Muscle of leg (tissue), 16 donors: ENCODE measurements at places on chromosomes 6 and 20. TPM values are rescaled to one million over a fixed set of nuclear protein-coding genes. Genes with fewer than 3 reads are reported as not detected.

CDH4 gene
- 0.66 TPM for total RNA-seq

ZNF311 gene
- total RNA-seq, result 2.3 TPM

GRCh38 chr6:13987400-13987865 lies 62.7 kb downstream of the RNF182 start:
- no peak for DNase-seq

GRCh38 chr6:26537160-26537845 lies 863 bp upstream of the HMGN4 start:
- peak; percentile 95 for DNase-seq

DNA sequence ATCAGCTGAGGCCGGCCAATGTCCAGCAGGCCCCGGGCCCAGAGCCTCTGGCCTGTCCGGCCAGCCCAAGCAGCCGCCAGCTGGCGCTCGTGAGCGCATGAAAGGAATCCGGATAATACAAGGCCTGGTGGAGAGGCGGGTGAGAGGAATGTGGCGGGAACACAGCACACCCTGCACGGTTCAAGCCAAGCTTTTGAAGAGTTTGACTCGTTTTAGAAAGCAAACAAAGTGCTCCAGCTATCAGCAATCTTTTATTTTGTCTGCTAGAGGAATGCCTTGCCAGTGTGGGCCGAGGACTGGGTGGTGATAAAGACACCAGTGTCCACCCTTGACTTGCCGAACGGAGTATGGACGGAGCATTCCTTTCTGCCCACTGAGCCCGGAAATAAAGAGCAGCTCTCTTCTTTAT lies 9.3 kb upstream of the NEDD9 start:
- peak; percentile 59 for DNase-seq

- DNase-seq, result peak; percentile 76
These were observed 85.7 kb upstream of the DOK5 start for GRCh38 chr20:54389596-54390280.

- no peak for DNase-seq
These were observed 22.3 kb downstream of the ELOVL5 start for GRCh38 chr6:53326372-53327016.

DNA sequence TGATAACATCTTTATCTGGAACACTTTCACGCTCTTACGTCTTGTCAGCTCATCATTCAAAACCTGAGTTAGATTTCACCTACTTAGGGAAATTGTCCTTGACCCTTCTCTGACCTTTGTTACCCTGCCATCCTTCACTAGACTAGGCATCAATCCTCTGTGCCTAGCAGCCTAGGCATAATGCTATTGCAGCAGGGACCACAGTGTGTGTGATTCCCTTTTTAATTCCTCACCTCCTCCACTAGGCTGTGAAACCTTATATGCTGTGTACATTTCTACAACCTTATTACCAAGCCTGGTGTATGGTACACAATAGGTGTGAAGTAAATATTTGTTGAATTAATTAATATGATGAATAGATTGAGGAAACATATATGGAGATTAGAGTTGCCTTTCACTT lies 66.7 kb upstream of the DEFB112 start:
- DNase-seq, result no peak

DNA sequence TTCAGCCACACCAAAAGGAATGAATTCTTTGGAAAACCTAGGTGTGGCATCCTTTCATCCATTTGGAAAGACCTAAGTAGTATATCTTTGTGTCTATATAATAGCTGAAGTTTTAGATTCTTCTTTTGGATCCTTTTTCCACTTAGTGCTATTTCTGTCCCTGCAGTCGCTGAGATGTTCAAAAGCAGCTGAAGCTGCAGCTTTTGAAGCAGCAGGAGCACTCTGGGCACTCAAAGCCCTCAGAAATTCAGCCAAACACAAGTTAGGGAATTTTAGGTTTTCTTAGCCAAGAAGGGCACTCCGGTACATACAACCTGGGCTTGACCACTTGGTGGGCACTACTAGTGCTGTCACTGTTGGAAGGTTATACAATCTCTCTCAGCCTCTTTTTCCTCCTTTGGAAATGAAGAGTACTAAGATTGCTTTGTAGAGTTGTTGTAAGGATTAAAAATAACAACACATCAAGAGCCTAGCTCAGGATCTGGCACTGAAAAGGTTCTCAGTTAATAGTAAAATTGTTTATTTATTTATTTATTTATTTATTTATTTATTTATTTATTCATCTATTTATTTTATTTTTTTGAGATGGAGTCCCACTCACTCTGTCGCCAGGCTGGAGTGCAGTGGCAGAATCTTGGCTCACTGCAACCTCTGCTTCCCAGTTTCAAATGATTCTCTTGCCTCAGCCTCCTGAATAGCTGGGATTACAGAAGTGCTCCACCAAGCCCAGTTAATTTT lies 71.9 kb upstream of the SLC22A16 start:
- DNase-seq, result no peak

DNA sequence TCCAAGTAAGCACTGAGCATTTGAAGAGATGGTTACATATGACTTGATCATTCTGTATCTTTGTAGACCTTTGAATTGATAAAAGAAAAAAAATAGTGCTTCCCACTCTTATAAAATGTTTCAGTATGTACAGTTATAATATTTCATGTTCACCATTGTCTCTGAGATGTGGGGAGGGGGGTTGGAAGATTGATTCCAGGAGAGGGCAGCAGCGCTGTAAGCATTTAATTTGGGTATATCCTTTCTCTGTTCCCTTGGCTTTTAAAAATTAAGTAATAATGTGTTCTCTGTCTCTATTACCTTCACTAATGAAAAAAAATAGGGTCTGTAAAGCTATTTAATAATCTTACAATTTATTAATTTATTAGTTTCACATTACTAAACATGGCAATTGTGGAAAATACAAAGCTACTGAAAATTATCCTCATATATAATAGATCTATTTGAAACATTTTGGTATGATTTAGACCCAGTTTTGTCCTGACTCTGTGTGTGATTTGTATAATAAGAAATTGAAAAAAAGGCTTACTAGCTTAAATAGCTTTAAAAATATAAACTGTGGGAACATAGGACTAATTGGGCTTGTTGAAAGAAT lies 341.2 kb downstream of the CDKAL1 start:
- DNase-seq, result peak; percentile 58
